Fibroblast of skin of left quadriceps (primary cell): ENCODE measurements at places on chromosomes 1 and 21.

DNA sequence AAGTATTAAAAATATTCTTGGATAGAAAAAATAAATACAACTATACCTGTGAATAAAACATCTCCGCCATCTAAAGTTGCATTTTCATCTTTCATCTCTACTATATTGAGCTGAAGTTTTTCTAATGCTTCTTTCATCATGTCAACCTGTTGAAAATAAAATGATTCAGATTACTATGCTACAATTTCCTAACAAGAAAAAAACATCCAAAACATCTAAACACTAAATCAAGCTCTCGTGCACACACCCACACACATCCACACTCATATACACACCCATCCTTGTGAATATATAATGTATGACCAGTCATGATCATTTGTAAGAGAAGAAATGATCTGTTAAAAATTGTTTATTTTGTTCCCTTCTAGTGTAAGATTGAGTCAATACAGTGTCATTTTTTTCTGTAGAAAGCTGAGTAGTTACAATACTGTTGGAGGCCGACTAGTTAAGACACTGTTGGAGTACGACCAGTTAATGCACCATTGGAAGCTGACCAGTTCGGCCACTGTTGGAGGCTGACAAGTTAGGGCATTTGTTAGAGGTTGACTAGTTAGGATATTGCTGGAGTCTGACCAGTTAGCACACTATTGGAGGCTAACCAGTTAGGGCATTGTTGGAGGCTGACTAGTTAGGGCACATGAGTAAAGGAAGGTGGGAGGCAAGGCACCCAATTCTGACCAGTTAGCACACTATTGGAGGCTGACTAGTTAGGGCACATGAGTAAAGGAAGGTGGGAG lies 82.4 kb upstream of the BCL10 start:
- no peak for DNase-seq

GRCh38 chr1:160618763-160619274 lies 28.0 kb downstream of the SLAMF1 start:
- no peak for DNase-seq

- DNase-seq, result no peak
Measured at GRCh38 chr1:177145106-177146070, 19.1 kb downstream of the ASTN1 start.

DNA sequence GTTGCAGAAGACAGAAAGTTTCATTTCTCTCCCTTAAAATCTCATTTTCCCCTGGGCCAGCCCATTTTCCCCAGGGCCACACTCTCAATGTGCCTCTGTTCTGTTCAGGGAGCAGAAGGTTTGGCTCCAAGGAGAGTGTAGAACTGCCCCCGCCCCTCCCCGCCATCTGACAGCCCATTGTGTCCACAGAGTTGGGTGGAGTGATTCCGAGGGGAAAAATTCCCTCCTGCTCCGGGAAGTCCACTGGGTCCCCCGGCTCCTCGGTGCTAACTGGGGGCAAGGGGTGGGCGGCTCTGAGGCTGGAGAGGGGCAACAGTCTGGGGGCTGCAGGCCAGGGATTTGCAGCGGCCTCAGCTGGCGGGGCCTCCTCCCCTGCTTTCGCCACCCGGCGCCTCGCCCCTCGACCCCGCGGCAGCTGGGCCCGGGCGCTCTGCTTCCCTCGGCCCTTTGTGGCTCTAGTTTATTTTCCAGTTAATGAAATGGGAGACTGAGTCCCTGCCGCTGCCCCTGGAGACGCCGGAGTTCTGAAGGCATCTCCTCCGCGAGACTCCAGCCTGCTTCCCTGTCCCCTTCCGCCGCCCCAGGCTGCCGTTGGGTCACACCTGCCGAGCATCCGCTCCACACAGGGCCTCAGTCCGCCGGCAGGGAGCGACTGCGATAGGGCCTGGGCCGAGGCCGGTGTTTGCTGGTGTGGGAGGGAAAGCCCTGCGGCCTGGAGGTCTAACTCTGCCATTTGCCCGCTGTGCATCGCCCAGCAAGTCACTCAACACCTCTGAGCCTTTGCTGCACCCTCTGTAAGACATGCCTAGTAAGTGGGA lies 14.7 kb upstream of the KIRREL1 start:
- no peak for DNase-seq

DNA sequence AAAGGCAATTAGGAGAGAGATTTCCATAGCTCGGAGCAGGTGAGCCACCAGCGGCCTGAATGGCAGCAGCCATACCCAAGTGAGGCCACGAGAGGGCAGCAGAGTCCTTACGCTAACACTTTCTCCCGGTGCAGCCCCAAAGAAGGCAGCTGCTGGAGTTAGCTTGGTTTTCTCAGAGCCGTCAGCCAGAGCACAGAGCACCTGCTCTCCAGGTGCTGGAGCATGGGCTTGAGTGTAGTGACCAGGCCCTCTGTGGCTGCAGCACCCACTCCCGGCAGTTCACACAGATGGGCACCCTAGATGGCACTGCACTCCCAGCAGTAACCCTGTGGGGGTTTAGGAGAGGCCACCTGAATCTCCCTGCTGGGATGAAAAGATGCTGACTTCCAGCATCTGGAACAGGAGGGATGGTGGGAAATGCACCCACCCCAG lies 45.8 kb downstream of the TMCC2 start:
- no peak for DNase-seq

DNA sequence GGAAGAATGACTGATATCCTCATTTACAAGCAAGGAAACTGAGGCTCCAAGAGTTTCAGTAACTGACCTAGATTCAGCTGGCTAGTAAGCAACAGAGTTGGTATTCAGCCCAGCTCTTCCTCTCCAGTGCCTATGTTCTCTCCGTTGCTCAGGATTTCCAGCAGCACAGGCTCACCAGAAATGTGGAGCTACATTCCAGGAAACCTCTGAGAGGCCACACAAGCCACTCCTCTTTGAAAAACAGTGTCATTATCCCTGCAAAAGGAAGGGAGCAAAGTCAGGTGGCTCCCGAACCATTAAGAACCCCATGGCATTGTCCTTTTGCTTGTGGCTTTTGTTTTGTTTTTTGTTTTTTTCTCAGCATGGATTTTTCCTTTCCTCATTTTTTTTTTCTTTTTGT lies 40.6 kb upstream of the DUSP10 start:
- no peak for DNase-seq

GRCh38 chr1:44059664-44060355 lies 28.5 kb upstream of the SLC6A9 start:
- DNase-seq, result no peak

- DNase-seq, result no peak
Measured at GRCh38 chr1:109883248-109883955, 27.2 kb upstream of the CSF1 start.

- DNase-seq, result no peak
Measured at GRCh38 chr1:246213947-246214346, 293.1 kb downstream of the SMYD3 start.

- no peak for DNase-seq
Measured at GRCh38 chr1:205719015-205719414, 31.0 kb downstream of the NUCKS1 start.

DNA sequence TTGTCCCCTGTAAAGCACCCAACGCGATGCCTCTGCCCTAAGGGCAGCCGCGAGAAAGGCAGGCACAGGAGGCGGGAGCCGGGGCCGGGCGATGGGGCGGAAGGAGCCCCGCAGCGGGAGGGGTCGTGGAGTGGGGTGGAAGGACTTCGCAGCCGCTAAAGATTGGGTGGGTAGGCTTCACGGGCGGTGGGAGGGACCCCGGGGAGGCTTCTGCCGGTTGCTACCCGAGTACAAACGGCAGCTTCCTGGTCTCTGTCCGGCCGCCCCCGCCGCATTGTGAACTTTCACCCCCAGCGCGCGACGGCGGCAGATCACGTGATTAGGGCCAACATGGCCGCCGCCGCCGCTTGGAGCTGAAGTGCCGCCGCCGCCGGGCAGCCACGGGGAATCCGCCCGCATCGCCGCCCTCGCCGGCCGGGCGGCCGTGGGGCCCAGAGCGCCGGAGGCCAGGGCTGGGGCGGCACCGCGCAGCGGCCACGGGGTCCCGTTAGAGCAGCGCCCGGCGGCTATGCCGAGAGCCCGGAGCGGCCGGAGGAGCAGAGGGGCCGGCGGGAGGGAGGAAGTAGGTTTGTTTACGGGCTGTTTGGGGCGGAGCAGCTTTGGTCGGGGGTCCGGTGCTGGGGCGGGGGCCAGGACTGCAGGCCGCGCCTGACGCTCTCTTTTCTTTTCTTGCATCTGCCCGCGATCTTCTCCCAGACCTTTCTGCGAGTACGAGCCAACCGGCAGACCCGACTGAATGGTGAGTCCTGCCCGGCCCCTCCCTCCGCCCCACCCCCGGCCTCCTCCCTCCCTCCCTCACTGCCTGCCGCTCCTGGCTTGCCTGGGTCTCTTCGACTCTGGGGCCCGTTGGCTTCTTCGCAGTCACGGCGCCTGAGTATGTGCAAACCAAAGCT lies 42.4 kb downstream of the TMEM53 start:
- peak; percentile 65 for DNase-seq

DNA sequence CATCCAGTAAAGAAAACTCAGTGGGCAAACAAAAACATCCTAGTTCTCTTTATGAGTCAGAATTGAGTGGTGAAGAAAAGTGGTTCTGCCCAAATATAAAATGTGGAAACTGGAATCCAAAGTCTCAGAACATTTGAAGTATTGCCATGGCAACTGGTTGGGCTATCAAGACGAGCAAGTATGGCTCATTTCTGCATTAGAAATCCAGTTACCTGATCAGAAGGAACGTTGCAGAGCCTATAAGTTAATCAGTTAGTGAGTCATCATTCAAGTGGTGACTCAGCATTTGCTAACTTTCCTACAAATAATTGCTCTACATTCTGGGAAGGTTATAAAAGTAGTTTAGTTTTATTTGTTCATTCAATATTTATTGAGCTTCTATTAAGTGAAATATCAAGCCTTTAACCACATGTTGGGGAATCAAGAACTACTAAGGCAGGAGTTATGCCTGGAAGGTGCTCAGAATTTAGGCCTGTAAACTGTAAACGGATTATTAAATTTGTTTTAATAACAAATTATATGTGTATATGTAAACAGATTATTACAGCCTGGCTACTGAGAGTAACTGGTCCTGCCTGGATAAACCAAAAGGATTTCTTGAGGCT lies 104.3 kb downstream of the PAPPA2 start:
- peak; percentile 29 for DNase-seq

DNA sequence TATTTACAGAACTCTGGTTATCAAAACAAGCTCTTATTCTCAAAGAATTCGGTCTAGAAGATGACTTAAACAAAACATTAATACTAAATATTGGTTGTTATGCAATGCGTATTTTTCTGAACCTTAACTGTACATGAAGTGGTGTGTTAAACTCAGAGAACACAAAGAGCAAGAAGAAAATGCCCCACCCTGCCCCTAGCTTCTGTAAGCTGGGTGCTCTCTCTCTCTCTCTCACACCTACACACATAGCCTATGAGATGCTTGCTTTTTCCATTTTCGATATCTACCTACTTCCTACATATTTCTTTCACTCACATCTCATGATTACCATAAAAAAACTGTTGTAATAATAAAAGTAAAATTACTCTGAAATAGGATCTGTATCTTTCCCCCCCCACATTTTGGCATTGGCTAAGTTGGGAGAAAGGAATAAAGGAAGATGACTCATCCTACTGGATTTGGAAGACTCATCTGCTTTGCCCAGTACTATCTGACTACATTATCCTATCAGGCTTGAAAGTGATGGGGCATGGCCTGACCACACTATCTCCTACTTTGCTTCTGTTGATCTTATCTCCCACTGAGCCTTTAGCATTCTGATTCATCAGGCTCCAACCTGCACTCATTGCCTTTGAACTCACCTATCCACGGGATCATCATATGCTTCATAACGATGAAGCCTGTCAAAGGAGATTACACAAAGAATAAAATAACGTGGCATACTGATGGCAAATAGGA lies 2.9 kb downstream of the CRYZ start:
- peak; percentile 37 for DNase-seq

DNA sequence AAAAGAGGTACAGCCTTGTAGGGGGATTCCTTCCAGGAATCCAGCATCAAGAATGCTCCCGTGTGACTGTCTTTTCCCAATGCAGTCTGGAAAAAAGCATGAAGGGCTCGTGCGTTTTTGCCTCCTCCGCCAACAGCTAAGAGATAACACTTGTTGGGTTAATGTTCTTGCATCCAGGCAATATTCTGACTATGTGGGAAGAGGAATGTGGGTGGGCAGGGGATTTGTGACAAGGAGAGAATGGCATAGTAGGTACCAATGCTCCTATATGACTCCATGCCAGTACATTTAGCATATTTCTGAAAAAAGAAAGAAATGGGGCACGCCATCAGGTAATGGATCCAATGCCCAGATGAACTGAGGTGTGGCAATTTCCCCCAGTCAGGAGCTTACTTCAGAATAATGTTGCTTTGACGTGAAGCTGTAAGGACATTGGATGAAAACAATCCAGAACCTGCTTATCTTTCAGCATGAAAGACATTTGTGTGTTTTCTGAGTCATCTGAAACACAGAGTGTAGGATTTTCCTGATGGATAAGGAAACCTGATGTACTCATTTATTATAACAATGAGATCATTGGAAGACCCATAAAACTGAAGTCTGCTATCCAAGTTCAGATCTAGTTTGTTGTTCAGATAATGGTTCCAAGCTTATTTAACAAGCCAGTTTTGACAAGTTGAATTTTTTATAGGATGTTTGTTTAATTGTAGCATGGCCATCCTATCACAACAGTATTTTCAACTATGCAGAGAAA lies 105.5 kb downstream of the LYPLAL1 start:
- no peak for DNase-seq

DNA sequence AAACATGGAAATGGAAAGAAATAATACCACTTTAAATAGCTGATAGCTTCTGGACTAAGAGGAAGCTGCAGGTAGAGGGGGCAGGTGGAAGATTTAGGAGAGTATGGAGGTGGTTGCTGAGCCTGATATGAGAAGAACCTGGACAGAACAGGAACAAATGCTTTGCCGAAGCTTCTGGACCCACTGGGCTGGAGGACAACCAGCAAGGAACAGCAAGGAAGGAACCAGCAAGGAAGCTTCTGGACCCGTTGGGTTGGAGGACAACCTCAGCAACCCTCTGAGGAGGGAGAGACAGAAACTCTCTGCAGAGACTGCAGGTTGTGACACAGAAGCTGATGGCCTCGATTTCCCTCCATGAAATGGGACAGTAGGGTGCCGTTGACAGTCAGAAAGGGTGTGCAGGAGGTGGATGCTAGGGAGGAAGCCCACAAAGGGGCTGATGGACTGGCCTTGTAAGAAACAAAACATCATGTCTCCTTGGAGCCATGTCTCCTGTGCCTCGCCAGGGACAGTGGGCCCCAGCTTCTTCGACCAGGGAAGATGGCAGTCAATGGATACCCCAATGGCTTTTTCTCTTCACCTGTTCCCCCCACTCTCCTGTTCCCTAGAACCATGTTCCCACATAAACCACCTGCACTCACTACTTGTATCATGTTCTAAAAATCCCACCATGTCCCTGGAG lies 8.3 kb upstream of the WNT3A start:
- DNase-seq, result no peak

GRCh38 chr1:47388891-47389238 lies 27.2 kb upstream of the FOXE3 start:
- DNase-seq, result no peak
